ENCODE measurements at places on chromosomes 3 and 15.

DNA sequence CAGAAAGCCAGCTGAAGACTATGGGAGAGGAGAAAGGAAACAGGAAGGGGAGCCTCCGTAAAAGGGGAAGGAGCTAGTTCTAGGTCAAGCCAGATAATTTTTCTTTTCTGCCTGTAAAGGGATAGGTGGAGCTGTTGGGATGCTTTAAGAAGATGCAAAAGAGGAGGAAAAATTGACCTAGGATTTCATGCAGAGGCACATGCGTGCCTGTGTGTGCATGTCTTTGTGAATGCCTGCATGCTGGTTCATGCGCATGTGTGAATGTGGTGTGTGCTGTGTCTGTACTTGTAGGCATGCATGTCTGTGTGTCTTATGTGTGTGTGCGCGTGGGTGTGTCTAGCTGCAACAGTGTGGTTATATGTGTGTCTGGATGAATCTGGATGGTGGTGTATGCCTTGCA lies 27.3 kb downstream of the CCDC33 start:
- no peak for DNase-seq

GRCh38 chr3:123105201-123106189 lies 38.7 kb downstream of the PDIA5 start:
- DNase-seq = no peak

DNA sequence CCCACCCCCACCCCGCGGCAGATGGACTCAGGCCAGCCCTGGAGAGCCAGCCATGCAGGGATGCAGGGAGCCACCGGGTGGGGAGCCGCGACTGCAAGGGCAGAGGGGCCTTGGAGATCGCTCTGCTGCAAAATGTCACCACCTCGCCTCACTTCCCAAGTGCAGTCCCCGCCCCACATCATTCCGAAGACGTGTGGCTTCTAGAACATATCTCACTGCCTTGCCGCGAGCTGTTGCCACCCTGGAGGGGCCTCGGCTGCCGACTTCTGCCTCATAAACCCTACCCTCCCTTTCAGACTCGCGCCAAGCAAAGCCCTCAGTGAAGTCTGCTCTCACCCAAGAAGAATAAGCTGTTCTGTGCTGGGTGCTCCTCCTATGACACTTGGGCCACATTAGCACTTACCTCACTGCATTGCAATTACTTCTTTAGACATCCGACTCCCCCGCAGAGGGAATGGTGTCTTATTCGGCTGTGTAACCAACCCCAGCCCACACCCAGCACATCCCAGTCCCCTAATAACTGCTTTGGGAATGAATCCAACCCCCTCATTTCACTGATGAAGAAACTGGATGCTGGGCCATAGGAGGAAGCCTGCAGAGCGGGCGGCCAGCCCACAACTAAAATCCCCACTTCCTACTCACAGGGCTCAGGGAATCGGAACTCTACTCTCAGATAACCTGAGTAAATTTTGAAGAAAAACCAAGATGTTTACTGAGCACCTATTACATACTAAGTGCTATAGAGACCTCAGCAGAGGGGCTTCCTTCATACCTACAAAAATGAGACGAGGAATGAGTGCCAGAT lies 8.6 kb downstream of the TLE3 start:
- no peak for DNase-seq

DNA sequence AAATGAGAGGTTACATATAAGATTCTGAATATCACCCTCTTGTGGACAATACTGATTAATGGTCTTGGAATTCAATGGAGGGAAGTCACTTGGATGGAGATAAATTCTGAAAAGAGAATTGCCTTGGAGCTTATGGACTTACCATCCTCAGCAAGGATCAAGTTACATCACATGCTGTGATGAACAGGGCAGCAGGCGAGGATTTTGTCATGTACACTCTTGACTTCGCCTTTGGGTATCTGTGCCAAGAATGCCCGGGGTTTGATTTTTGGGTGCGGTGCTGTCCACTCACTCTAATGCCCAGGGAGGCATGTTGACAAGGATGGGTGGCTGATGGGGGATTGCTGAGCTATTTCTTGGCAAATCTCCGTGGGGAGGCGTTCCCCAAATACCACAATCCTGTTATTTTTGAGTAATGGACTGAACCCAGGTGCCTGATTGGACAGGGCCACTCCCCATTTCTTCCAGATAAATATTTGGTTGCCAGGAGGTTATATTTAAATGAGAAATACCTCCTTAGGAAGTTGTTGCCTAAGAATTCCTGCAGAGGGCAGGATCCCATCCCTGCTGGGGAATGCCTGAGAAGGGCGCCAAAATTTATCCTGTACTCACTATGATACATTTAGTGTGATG lies 96.3 kb downstream of the TPRG1 start:
- no peak for DNase-seq

GRCh38 chr15:74752531-74752930 lies 3.9 kb downstream of the CYP1A2 start:
- no peak for DNase-seq

- DNase-seq = no peak
Measured at GRCh38 chr15:98906712-98907083, 100.9 kb downstream of the PGPEP1L start.

- DNase-seq = no peak
Measured at GRCh38 chr15:70519004-70519365, 244.4 kb downstream of the UACA start.

DNA sequence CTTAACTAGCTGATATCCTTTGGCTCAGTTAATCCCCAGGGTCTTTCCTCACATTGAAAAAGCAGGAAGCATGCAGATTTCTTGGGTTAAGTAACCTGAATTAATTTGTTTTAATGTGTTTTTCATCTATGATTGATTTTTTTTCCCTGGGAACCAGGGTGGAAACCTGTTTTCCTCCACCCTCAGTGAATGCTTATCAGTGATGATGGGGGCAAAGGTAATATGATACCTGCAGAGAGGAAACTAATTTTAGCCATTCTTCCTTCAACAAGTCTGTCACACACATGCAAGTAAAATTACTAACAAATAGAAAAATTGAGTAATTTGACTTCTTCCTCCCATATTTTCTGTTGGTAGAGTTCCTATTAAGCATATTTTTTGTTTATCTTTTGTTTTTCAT lies 5.9 kb downstream of the CASR start:
- no peak for DNase-seq

DNA sequence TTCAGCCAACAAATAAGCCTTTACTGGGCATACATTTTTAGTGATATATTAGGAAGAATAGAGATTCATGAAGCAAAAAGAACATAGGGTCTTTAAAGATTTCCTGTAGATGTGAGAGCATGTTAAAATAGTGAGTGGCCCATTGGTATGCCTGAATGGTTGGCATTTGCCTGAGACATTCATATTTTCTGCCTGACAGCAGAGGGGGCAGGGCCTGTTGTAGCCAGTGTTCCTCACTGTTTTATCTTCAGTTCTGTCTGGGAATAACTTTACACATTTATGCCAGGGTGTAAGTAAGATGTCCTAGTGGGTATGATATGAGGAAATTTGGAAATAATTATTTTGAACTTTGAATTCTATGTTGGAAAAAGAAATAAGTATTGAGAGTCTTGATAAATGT lies 704.7 kb upstream of the ARPP21 start:
- DNase-seq = no peak

DNA sequence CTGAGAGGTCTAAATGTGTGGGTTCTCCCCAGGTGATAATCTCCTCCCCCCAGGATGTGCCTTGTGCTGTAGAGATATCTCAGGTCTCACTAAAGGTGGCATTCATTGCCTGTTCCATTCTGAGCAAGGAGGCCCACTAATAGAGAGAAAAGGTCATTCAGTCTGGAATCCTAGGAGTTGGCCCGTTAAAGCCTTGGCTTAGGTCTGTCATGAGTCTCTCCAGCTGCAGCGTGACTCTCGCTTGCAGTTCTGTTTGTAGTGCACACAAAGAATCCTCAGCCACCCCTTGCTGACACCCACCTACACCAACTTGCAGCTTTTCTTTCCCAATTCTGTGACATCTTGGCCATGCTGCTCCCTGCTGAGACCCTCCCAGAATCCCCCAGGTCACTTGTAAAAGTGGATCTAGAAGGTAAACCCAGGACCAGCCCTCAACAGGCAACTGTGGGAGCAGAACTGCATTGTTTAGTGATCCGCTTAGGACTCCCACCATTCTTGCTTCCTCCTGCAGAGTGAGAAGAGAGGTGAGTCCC lies 17.7 kb downstream of the MAGEF1 start:
- no peak for DNase-seq

DNA sequence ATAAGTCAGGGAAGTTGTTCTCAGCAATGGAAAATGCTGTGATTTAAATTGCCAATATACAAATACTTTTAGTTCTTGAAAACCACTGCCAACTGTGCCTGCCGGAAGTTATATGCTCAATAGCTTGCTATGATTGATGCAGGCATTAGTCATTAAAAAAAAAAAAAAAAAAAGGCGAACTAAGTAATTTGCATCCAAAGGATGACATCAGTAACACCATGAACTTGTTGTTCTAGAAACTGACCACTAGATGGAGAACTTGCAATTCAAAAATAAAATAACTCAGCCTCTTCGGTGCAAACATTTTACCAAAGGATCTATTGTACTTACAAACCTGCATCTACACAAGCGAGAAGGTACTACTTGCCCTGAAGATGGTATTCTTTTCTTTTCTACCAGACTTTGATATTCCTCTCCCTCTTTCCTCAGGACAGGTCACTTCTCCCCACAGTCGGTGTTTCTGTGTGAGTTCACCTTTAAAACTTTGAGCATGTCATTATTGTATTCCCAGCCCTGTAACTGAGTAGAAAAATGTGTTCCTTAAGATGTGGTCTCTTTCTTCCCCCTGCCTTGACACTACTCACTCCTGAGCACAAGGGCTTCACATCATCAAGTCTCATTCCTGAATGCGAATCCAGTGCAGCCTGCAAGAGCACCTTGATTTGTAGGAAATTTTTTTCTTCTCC lies 115.0 kb upstream of the VEPH1 start:
- DNase-seq = no peak

DNA sequence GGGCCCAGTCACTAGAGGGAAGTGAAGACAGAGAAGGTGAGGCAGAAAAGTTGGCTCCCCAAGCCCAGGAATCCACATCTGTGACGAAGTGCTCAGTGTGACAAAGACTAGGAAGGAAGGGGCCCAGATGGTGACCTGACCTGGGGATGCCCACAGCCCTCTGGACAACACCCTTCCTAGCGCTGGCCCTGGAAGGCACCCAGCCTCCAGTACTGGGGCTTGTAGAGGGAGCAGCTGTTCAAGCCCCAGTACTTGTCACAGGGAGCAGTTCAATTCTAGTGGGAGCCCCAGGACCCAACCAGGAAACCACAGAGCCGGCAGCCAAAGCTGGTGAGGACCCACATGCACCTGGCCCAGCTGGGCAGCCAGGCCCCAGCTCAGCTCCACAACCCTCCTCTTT lies 190.8 kb downstream of the XXYLT1 start:
- no peak for DNase-seq

GRCh38 chr3:182621435-182622240 lies 171.7 kb upstream of the ATP11B start:
- DNase-seq = no peak
